HEK293T (cell line): ENCODE measurements at places on chromosomes 5 and 9.

- DNase-seq: no peak
These were observed 30.8 kb downstream of the SMIM3 start for GRCh38 chr5:150809363-150809762.

- no peak for DNase-seq
These were observed 28.8 kb upstream of the DAB2IP start for GRCh38 chr9:121622387-121623203.

- DNase-seq: no peak
These were observed 14.1 kb downstream of the SH3TC2 start for GRCh38 chr5:149048811-149049210.

GRCh38 chr5:134772461-134773125, 14.0 kb downstream of the DDX46 start:
- no peak for DNase-seq

- DNase-seq: no peak
These were observed 9.7 kb downstream of the NFIB start for GRCh38 chr9:14304259-14304658.

- no peak for DNase-seq
These were observed 64.6 kb downstream of the YTHDC2 start for GRCh38 chr5:113578091-113578490.

DNA sequence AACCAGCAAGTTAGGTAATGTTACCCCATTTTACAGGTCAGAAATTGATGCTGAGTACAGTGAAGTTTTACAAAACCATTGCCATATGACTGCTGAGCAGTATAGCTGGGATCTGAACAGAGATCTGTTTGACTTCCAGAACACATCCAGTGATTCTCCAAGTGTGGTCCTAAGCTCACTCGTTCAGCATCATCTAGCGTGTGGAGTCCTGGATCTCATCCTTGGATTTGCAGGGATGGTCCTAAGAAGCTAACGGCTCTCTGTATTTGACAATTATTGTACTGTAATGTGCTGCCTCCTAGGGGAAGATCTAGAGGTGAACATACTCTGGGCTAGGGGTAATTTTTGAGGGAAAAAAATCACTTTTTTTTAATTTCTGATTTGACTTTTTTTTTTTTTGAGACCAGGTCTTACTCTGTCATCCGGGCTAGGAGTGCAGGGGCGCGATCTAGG, 1.4 kb downstream of the SLC26A2 start:
- peak; percentile 49 for DNase-seq

GRCh38 chr5:170360709-170361108, 28.5 kb downstream of the KCNMB1 start:
- no peak for DNase-seq

DNA sequence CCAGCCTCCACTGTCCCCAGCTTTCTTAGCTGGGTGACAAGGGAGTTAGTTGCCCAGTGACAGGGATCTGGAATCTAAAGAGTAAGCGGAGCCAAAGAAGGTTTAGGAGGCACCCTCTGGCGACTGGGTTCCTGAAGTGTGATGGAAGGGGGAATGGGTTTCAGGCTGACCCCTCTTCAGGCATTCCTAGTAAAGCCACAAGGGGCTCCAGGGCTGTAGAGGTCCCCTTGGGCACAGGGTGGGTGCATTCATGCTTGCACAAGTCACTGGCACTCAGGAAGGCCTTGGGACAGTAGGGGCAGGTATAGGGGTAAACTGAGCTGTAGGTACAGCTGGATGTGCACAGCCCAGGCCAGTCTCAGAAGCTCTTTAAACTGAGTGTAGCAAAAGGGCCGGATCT, 74.2 kb downstream of the CPLANE1 start:
- no peak for DNase-seq

DNA sequence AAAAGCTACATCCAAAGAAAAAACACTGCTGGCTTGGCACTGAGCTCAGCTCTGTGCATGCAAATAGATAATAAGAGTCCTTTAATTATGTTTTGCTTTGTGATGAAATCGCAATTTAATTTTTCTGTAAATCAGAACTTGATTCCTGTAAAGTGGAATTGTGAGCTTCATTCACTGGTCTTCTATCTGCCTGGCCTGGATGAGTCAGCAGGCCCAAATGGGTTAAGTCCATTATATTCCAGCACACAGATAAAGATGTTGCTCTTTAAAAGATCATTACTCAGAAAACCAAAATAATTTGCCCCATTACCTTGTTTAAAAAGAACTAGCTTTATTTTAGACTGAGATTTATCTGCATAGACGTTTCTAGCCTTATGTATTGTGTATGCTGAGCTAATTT, 90.4 kb downstream of the CARTPT start:
- no peak for DNase-seq

DNA sequence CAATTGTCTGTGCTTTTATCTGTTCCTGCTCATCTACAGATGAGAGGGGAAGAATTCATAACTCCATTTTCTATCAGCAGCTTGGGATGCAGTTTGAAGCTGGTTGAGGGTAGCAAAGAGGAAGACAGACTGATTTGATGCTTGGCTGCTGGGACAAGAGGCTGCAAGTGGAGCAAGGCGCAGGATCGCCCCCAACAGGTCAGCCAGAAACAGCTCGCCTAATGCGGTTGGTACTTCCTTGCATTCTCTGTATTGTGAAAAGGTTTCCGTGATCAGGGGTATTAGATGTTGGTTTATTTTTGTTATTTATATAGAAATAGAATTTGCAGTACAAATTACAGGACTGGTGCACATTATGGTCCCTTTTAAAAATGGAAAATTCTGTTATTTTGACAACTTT, 40.6 kb downstream of the ZNF883 start:
- DNase-seq: peak; percentile 35

- no peak for DNase-seq
These were observed 122.5 kb downstream of the TRPM3 start for GRCh38 chr9:70998962-70999361.

DNA sequence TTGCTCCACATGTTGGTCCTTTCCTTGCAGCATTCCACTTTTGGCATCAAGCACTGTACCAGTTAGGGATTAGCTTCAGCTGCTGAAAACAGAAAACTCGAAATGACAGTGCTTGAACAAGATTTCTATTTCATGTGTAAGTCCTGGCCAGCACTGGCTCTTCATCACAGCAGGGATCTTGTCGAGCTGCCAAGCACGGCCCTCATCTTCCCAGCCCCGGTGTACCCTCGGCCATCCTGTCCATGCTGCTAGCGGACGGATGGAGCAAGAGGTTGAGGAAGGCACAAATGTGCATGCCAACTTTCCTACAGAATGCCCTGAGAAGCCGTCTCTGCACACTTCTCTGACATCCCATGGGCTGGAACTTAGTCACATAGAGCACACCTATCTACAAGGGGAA, 130.6 kb downstream of the TENT4A start:
- no peak for DNase-seq

DNA sequence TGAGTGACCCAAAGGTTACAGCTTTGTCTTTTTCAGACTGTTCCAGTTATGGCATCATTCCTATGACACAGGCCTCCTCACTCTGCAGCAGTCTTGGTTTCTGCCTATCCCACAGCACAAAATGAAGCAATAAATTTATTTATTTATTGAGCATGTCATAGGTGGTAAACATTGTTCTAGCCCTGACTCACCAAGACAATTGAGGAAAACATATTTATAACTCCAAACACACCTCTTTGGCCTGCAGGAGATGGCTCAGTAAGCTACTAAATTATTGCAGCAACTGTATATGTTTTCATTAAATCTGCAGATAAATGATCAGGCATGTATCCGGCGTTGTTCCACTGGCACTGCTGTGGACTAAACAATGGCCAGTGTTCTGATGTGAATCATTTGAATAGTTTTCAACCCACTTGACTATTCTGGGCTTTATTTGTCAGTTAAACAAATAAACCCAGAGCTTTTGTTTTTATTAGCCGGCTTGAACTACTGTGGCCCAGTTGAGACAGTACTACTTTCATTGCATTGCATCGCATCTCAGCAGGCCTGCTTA, 83.2 kb downstream of the FOXD1 start:
- no peak for DNase-seq

DNA sequence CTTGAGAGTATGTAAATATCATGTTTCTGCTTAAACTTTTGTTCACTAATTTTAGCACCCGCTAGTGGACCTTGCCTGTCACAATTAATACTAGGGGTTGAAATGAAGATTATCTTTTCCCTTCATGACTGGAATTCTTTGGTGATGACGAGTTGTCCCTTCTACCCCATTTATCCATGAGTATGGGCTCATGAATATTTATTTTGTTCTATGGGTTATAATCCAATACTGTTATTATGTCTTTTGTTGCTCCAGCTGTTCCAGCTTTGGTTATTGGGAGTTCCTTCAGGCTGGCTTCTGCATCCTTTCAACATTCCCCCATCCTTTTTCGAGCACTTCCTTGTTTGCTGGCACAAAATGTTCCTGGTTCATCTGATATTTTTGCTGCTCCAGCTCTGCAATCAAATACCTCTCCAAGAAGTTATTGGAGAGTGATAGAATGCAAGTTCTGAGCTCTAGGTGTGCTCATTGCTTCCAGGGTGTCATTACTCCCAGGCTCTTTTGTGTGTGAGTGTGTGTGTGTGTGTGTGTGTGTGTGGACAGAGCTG, 19.7 kb upstream of the ARHGEF28 start:
- no peak for DNase-seq

DNA sequence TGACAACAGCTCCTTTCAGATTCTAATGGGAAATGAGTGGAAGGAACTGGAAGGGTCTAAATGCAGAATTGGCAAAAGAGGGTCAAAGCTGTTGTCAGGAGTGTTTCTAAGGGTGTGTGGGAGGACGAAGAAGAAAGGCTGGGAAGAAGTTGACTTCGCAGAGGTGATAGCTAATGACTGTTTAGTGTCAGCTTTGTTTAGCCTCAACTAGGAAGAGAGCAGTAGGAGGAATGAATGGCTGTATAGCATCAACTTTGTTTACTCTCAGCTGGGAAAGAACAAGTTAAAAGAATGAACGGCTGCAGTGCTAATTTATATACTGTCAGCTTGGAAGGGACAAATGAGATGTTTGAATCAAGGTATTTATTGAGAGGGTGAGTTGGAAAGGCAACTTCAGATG, 5.9 kb upstream of the LIX1 start:
- DNase-seq: no peak

DNA sequence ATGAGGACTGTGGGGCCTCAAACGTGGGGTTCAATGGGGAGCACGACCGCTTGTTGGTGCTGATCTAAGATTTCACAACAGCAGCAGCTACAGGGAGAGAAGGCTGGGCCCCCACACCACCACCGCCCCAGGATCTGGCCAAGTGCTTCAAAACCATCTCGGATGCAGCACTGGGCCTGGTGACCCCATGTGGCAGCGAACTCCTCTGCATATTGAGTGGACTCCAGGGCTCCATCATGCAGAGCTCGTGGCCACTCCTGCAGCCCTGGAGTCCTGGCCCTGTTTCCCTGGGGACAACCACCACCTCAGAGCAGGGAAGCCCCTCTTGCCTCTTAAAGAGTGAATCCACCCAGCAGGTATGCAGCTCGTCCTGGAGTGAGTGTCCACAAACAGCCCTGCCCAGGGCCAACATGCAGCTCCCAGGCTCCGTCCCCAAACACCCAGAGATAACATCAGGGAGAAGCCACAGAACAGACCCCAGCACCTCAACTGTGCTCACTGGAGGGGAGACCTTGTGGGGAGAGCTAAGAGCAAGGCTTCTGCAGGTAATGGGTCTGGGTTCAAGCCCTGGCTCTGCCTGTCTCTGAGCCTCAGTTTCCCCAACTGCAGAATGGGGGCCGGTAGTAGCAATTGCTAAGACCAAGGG, 103.1 kb upstream of the SARDH start:
- DNase-seq: no peak

DNA sequence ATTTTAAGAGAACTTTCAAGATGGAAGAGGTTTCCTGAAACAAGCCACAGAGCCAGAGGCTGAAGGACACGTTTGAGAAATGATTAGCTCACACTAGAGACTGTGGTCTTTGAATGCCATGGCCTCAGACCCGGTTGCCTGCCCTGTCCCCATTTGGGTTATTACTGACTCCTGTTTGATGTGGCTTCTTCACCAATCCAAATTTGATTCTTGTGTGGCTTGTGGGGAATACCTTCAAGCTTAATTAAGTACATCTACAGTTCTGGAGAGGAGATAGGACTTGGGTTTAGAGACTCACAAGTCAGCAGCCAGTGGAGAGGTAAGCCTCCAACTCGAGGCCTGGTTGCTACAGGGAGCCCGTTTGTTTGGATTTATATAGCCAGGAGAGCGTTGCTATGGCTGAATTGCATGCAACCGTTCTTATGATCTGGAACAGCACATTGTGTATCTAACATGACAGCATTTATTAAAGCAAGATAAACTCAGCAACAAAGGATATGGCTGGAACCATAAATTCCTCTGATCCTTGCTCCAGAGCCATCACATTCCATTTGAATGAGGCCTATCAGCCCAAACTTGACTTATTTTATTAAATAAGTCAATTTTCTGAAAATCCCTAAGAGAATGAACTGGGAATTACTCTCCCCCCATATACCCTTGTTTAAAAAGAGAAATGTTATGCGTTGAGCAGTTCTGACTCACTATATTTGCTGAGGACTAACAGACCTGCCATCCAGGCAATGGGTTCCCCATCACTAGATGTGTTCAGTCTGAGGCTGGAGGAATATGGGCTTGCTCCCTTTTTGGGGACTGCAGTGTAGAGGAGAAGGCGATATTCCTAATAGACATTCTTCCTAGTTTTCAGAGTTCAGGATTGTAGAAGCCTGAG, 88.4 kb upstream of the TNFSF8 start:
- DNase-seq: no peak

DNA sequence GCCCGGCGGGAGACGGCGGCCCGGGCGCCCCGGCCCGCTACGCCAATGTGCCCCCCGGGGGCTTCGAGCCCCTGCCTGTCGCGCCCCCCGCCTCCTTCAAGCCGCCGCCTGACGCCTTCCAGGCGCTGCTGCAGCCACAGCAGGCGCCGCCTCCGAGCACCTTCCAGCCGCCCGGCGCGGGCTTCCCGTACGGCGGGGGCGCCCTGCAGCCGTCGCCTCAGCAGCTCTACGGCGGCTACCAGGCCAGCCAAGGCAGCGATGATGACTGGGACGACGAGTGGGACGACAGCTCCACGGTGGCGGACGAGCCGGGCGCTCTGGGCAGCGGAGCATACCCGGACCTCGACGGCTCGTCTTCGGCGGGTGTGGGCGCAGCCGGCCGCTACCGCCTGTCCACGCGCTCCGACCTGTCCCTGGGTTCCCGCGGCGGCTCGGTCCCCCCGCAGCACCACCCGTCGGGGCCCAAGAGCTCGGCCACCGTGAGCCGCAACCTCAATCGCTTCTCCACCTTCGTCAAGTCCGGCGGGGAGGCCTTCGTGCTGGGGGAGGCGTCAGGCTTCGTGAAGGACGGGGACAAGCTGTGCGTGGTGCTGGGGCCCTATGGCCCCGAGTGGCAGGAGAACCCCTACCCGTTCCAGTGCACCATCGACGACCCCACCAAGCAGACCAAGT, 723 bp downstream of the SNX18 start:
- peak; percentile 55 for DNase-seq

- DNase-seq: no peak
These were observed 55.1 kb downstream of the KIF4B start for GRCh38 chr5:155068616-155069100.

DNA sequence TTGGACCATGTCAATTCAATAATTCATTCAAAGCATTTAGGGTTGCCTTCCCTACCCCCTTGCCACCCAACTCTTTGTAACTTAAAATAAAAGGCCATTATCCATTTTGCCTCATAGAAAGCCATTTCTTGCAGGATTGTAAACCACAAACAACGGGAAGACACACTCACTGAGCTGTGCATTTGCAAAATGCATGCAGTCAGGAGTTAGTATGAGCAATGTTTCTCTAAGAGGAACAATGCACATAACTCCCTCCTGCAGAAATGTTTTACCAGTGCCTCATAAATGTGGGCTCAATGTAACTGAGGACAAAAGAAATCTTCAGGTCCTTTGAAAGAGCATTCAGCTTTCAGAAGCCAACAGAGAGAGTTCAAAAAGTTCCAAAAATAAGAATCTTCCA, 98.5 kb upstream of the ABCA1 start:
- no peak for DNase-seq

GRCh38 chr5:135641734-135642487, 63.1 kb upstream of the CXCL14 start:
- no peak for DNase-seq
